Heart left ventricle (tissue), 16 donors: ENCODE measurements at places on chromosomes 3 and 15. TPM values are rescaled to one million over a fixed set of nuclear protein-coding genes. Genes with fewer than 3 reads are reported as not detected.

DNA sequence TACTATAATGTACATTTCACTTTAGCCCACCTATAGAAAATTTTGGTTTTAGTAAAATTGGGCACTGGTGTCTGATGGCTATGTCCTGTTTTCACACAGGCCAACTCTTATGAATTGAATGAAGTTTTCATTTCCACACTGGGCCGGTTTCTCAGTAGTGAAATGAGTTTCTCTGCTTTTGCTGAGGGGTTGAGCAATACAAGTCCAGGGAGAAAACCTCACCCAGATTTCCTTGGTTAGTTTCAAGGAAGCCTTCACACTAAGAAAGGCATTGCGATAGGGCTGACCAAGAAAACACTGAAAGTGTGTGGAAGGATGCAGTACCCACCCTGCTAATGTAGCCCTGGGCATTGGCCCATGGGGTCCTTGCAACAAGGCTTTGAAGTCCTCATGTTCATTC lies 331.5 kb upstream of the CFAP20DC start:
- no peaks in the 10 kb centered on the region for H3K4me1 ChIP-seq
- H3K27me3 ChIP-seq, result no peaks in the 10 kb centered on the region
- DNase-seq, result no peak
- H3K36me3 ChIP-seq, result no peaks in the 10 kb centered on the region
- H3K4me3 ChIP-seq, result no peak overlapping the region

GUCA1C gene
- total RNA-seq, result 8.9 TPM

GRCh38 chr3:42027571-42027970 lies 63.6 kb upstream of the TRAK1 start:
- H3K27me3 ChIP-seq, result no peaks in the 10 kb centered on the region
- H3K36me3 ChIP-seq, result no peaks in the 10 kb centered on the region
- H3K4me1 ChIP-seq, result peaks cover 57% of the 10 kb centered on the region
- H3K27ac ChIP-seq, result peak overlapping the region; percentile 41

DNA sequence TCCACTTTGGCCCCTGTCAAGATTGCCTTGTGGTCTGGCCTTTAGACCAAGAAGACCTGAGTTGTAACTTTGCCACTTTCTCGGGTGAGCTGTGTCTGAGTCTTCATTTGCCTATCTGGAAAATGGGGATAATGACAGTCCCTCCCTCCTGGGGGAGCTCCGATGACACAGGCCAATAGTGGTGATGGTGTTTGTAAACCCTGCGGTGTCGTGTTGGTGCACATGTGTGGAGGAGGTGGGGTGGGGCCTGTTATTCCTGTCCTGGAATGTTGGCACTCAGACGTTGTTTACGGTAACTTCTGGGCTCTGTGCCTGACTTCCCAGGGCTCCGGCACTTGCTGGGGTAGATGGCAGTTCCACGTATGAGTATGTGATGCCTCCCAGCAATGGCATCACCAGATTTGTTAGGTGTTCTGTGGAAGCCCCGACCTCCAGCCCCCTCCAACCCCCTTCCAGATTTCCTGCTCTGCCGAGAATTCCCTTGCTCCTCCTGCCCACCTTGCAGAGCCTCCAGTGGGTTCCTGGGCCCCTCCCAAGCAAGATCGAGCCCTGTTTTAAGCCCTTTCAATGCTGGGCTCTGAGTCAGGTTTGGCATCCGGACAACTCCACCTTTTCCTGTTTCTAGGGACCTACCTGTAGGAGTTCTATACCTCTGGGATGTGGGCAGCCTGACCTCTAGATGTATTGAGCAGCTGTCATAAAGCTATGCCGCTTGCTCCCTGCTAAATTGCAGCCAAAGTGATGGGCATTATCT lies 31.4 kb downstream of the HRH1 start:
- peaks cover 24% of the 10 kb centered on the region for H3K4me1 ChIP-seq
- H3K36me3 ChIP-seq, result no peaks in the 10 kb centered on the region
- no peaks in the 10 kb centered on the region for H3K27me3 ChIP-seq
- no peak overlapping the region for H3K27ac ChIP-seq

LZTFL1 gene
- total RNA-seq, result 13.0 TPM
